ENCODE measurements at places on chromosomes 2 and 18.

- DNase-seq = no peak
Measured at GRCh38 chr2:134771313-134771801, 52.6 kb upstream of the TMEM163 start.

- DNase-seq = peak; percentile 57
Measured at GRCh38 chr2:15243762-15244161, 317.4 kb downstream of the NBAS start.

GRCh38 chr2:52327641-52328040 lies 1295.7 kb upstream of the NRXN1 start:
- DNase-seq = no peak

DNA sequence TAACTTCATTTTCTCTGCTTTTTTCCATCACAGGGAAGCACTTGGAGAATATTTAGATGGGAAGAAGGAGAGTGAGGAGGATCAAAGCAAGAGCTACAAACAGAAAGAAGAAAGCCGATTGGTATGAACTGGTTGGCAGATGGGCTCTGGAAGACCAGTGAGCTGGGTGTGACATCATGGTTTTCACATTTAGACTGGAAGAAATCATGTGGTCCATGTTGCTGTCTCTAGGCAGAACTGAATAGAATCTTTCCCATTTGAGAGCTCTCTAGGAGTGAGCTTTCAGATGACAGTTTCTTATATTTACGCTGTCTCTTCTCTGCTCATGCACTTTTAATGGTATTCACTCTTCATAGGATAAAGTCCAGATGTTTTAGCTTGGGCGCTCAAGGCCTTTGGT lies 12.6 kb downstream of the DRC1 start:
- DNase-seq = no peak

- DNase-seq = peak; percentile 57
Measured at GRCh38 chr2:60376252-60376651, 177.2 kb downstream of the BCL11A start.

DNA sequence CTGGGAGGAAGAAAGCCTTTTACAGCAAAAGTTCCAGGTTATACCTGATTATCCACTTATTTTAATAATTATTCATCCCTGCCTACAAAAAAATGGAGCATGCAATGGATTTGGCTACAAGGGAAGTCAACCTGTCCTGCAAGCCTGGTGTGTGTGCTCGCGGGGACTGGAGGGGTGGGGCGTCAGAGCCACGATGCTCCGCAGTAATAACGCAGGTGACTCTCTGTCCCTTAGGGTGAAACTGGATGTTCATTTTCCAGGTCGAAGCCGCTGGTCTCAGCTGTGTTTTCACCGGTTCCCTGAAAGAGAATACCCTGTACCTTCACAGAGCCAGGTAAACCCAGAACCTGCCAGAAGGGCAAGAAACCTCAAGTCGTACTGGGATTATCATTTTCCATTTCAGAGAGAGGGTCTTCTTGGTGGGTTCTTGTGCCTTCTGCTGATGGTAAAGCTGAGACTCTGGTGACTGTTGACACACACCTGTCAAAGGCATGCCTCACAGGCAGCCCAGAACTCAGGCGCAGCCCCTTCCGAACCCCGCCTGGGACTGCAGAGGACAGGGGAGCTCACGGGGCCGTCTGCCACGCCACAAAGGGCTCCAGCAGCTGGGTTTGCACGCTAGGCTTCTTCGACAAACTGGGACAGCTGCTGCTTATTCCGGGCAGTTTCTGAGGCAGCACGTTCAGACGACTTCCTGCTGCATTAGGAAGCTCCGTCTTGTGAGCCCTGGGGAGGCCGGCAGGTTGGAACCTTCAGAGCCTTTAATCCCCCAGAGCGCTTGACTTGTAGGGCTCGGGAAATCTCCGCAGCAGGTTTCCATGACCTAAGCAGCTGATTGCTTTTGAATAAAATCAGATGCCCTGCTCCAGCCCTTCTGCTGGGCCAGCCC lies 58.6 kb downstream of the KCNG2 start:
- peak; percentile 45 for DNase-seq

DNA sequence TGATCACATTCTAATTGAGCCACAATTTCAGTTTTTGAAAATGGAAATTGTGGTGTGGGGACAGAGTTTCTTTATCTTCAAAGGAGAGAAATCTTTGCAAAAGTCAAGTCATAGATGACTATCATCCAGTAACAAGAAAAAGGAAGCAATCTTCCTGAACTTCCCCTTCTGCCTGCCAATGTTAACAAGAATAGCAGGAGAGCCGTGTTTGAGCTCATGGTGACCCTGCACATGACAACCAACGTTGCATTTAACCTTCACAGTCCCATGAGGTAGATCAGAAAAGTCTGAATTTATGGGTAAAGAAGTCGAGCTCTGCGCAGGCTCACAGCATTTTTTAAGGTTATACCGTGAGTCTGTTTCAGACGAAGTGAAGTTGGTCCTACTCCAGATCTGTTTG lies 454.9 kb downstream of the LPIN1 start:
- DNase-seq = peak; percentile 48

DNA sequence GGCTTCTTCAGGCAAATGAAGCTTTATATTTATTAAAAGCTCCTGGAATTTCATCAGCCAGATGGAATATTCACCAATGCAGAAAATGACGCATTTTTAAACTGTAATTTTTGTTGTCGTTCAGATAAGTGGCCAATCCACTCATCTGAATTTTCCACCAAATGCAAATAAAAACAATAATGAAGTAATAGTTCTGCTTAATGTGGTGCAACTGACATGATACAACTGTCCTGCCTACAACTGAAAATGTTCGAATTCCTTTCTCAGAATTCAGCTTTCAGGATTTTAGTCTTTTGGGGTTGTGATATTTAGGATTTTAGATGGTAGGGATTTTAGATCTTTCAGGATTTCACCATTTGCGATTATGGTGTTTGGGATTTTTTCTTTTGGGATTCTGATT lies 27.1 kb upstream of the PUM2 start:
- no peak for DNase-seq

Measured in hematopoietic multipotent progenitor cell treated with erythropoietin and hydrocortisone succinate and interleukin-3 and kit ligand, for 6 days (in vitro differentiated cells).